ENCODE measurements at places on chromosomes 13 and 19. TPM values are rescaled to one million over a fixed set of nuclear protein-coding genes. Genes with fewer than 3 reads are reported as not detected.

Gene GFY
- 0.88 TPM for total RNA-seq

Gene NLRP5
- total RNA-seq, result not detected

Gene CABP5
- total RNA-seq, result not detected

Gene GAPDHS
- not detected for total RNA-seq

DNA sequence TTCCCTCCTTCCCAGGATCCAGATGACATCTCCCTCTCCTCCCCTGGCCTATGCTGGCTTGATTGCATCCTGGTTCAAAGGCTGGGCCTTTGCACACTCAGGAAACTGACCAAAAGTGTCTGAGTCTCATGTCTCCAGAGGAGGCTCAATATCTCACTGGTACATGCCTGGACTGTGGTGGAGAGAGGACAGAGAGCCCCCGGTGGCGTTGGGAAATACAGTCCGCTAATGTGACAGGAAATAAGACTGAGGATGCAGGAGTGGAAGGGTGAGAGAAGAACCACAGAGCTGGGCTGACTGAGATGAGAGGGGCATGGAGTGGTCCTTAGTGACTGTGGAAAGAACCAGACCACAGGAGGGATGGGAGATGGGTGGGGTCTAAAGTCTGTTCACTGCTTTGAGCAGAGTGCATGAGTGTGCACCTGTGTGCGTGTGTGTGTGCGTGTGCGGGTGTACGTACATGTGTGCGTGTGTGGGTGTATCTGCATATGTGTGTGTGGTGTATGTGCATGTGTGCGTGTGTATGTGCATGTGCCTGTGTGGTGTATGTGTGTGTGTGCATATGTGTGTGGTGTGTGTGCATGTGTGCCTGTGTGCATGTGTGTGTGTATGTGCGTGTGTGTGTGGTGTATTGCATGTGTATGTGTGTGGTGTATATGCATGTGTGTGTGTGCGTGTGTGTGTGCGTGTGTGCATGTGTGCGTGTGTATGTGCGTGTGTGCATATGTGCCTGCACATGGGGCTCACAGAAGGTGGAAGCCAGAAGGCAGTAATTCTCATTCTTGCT, 1.9 kb downstream of the SIGLEC5 start:
- no peaks in the 10 kb centered on the region for H3K36me3 ChIP-seq
- H3K27me3 ChIP-seq, result peaks cover 10% of the 10 kb centered on the region
- no peak for DNase-seq
- H3K4me3 ChIP-seq, result no peak overlapping the region

DNA sequence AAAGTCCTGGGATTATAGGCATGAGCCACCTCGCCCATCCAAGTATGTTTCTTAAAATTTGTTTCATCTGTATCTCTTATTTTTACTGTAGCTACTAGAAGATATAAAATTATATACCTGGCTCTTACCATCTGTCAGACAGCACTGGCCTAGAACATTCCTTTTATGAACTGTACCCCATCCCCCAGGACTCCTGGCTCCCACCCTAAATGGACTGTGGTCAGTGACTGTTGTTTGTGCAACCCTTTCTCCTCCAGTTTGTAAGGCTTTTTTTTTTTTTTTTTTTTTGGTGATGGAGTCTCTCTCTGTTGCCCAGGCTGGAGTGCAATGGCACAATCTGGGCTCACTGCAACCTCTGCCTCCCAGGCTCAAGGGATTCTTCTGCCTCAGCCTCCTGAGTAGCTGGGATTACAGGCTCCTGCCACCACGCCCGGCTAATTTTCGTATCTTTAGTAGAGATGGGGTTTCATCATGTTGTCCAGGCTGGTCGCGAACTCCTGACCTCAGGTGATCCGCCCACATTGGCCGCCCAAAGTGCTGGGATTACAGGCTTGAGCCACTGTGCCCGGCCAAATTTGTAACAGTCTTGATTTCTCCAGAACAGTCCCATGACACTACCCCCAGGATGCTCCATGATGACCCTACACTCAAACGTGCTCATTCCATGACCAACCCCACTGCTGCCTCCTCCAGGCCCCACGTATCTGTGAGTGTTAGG, 2.5 kb downstream of the NDUFA3 start:
- H3K27me3 ChIP-seq, result peaks cover 4% of the 10 kb centered on the region
- DNase-seq, result no peak
- H3K27ac ChIP-seq, result no peak overlapping the region

DNA sequence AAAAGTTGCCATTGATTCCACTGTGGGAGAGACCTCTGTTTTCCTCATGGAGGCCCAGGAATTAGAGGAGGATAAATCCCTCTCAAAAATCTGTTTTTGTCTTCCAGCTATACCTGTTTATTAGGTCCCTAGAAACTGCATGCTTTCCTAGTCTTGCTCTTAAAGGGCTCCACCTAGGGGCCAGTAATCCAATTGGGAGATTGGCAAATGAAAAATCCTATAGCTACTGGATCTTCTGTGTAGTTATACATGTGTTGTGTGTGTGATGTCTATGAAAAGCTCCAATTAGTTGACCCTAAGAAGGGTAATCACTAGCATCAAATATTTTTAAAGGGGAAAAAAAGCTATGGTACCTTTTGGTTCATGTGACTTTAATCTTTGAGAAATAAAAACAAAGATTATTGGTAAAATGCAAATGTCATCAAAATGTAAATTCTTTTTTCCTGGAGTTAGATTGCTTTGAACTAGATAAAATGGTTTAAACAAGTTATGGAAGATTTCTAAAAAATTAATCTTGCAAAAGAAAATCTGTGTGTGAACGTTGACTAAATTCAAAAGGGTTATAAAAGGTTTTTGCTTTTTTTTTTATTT, 63.4 kb upstream of the C1QTNF9B start:
- no peak for DNase-seq
- H3K4me1 ChIP-seq, result peaks cover 22% of the 10 kb centered on the region
- no peaks in the 10 kb centered on the region for H3K36me3 ChIP-seq
- H3K27ac ChIP-seq, result no peak overlapping the region
- no peak overlapping the region for H3K4me3 ChIP-seq

DNA sequence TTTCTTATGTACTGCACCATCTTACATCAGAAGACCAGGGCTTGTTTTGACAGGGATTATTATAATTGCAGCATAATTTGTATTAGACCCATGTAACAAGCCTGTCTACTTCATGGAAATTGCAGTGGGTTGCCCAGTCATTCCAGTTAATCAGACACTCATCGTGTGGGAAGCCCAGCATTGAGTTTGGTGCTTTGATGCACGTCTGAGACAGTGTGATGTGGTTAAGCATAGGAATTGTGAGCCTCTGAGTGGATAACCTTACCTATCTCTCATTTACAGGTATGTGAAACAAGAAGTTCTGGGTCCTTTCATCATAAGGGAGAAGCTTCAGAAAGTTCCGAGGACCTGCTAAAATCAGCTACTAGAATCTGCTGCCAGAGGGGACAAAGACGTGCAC, 12.8 kb downstream of the RGCC start:
- H3K4me1 ChIP-seq, result no peaks in the 10 kb centered on the region
- H3K4me3 ChIP-seq, result no peak overlapping the region
- no peak overlapping the region for H3K27ac ChIP-seq
- no peak for DNase-seq

GRCh38 chr19:48772503-48772953, 17.2 kb downstream of the FGF21 start:
- no peaks in the 10 kb centered on the region for H3K36me3 ChIP-seq
- no peak overlapping the region for H3K27ac ChIP-seq
- H3K4me3 ChIP-seq, result no peak overlapping the region
- peaks cover 4% of the 10 kb centered on the region for H3K4me1 ChIP-seq
- peaks cover 4% of the 10 kb centered on the region for H3K27me3 ChIP-seq
- DNase-seq, result no peak

- no peak overlapping the region for H3K27ac ChIP-seq
- no peaks in the 10 kb centered on the region for H3K36me3 ChIP-seq
- H3K4me1 ChIP-seq, result peaks cover 10% of the 10 kb centered on the region
Observed at GRCh38 chr13:110125157-110125556, 181.8 kb downstream of the COL4A1 start.

DNA sequence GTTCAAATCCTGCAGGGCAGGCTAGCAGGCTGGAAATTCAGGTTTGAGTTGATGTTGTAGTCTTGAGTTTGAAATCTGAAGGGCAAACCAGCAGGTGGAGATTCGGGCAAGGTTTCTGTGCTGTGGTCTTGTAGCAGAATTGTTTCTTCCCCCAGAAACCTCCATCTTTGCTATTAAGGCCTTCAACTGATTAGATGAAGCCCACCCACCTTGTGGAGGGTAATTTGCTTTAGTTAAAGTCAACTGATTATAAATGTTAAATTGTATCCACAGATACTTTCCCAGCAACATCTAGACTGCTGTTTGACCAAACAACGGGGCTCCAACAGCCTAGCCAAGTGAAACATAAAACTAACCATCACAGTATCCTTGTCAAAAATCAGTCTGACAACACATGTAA, 9.4 kb downstream of the IPO5 start:
- H3K4me3 ChIP-seq, result no peak overlapping the region
- H3K27me3 ChIP-seq, result no peaks in the 10 kb centered on the region
- no peak overlapping the region for H3K27ac ChIP-seq
- no peaks in the 10 kb centered on the region for H3K4me1 ChIP-seq

DNA sequence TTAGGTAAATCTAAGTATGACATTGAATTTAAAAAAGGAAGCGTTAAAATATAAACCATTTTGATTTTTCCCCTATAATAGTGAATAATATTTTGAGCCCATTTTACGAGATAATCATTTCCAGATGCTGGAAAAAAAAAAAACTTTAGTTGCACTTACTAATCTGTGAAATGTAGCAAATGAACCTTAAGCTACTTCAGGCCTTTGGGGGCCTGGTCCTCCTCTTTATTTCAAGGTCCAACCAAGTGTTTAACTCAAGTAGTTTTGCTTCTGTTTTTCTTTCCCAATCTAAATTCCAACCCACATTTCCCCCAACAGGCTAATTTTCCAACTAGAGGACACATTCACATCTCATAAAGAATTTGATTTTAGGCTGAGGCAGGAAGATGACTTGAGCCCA, 101.2 kb downstream of the TNFRSF19 start:
- no peaks in the 10 kb centered on the region for H3K27me3 ChIP-seq
- no peak overlapping the region for H3K4me3 ChIP-seq
- peaks cover 4% of the 10 kb centered on the region for H3K36me3 ChIP-seq

GRCh38 chr19:5690955-5691821, 1.1 kb downstream of the RPL36 start:
- H3K36me3 ChIP-seq, result no peaks in the 10 kb centered on the region
- H3K4me3 ChIP-seq, result peak overlapping the region; percentile 96
- H3K27me3 ChIP-seq, result peaks cover 15% of the 10 kb centered on the region
- no peak for DNase-seq
- no peaks in the 10 kb centered on the region for H3K4me1 ChIP-seq

GRCh38 chr19:13920940-13921747, 15.1 kb downstream of the CC2D1A start:
- no peak overlapping the region for H3K4me3 ChIP-seq
- H3K27ac ChIP-seq, result no peak overlapping the region
- H3K4me1 ChIP-seq, result no peaks in the 10 kb centered on the region
- H3K36me3 ChIP-seq, result peaks cover 11% of the 10 kb centered on the region
- H3K27me3 ChIP-seq, result peaks cover 2% of the 10 kb centered on the region

GRCh38 chr19:5038631-5039271, 69.8 kb downstream of the KDM4B start:
- H3K36me3 ChIP-seq, result no peaks in the 10 kb centered on the region
- H3K27me3 ChIP-seq, result peaks cover 24% of the 10 kb centered on the region
- peak overlapping the region; percentile 80 for H3K27ac ChIP-seq
- peaks cover 40% of the 10 kb centered on the region for H3K4me1 ChIP-seq
- no peak for DNase-seq
